Myometrial cell (primary cell): ENCODE measurements at places on chromosomes 4 and X. TPM values are rescaled to one million over a fixed set of nuclear protein-coding genes. Genes with fewer than 3 reads are reported as not detected.

Gene POU3F4
- total RNA-seq: not detected in 2 replicates

Gene ARHGEF38
- total RNA-seq: not detected in 2 replicates

Gene SLC30A9
- 59.7 and 77.3 TPM in 2 replicates for total RNA-seq

Gene PWWP3B
- total RNA-seq: 2.5 and 2.9 TPM in 2 replicates

Gene SPANXN3
- total RNA-seq: not detected in 2 replicates

Gene L1CAM
- total RNA-seq: 13.1 and 19.0 TPM in 2 replicates

Gene ZCCHC18
- under 0.01 and 0.18 TPM in 2 replicates for total RNA-seq

Gene GNPDA2
- 25.4 and 35.6 TPM in 2 replicates for total RNA-seq

Gene FREM3
- total RNA-seq: not detected in 2 replicates

Gene MAP7D2
- total RNA-seq: not detected in 2 replicates

Gene CFP
- total RNA-seq: 0.53 TPM in 1 of 2 replicates, not detected in the other

Gene ARX
- total RNA-seq: not detected in 2 replicates

Gene SLITRK4
- total RNA-seq: not detected in 2 replicates

Gene EDNRA
- total RNA-seq: 0.71 and 0.86 TPM in 2 replicates

Gene CLCN3
- 30.0 and 50.0 TPM in 2 replicates for total RNA-seq

Gene PCSK1N
- 0.53 TPM in 1 of 2 replicates, not detected in the other for total RNA-seq

Gene MAGEB1
- not detected in 2 replicates for total RNA-seq

Gene VSIG1
- total RNA-seq: 0.35 TPM in 1 of 2 replicates, not detected in the other

Gene ADGRG4
- total RNA-seq: not detected in 2 replicates

Gene WAS
- total RNA-seq: 0.58 TPM in 1 of 2 replicates, not detected in the other

Gene XG
- total RNA-seq: 0.71 and 1.2 TPM in 2 replicates

Gene ADAMTS3
- total RNA-seq: 2.1 and 2.3 TPM in 2 replicates

Gene UGT2A2
- not detected in 2 replicates for total RNA-seq

Gene PDE5A
- 45.8 and 60.3 TPM in 2 replicates for total RNA-seq

Gene YY2
- 0.29 and 1.1 TPM in 2 replicates for total RNA-seq

Gene IRAK1
- 80.8 and 96.9 TPM in 2 replicates for total RNA-seq

Gene CYBB
- not detected in 2 replicates for total RNA-seq

Gene PLAC1
- 2.0 and 3.7 TPM in 2 replicates for total RNA-seq

Gene MAGEB10
- not detected in 2 replicates for total RNA-seq

Gene CABS1
- not detected in 2 replicates for total RNA-seq

Gene ETDB
- total RNA-seq: not detected in 2 replicates

Gene STS
- 4.8 and 5.8 TPM in 2 replicates for total RNA-seq

Gene BTC
- not detected in 2 replicates for total RNA-seq

Gene PTPN13
- 25.1 and 31.5 TPM in 2 replicates for total RNA-seq

Gene FABP2
- total RNA-seq: not detected in 2 replicates

Gene CT55
- total RNA-seq: not detected in 2 replicates

Gene PGRMC1
- 167 and 172 TPM in 2 replicates for total RNA-seq

Gene RHOXF1
- total RNA-seq: not detected in 2 replicates

Gene SUPT20HL2
- total RNA-seq: not detected in 2 replicates

Gene SORCS2
- 1.2 TPM in 1 of 2 replicates, not detected in the other for total RNA-seq

Gene TMEM271
- not detected in 2 replicates for total RNA-seq

Gene BMX
- total RNA-seq: not detected in 2 replicates

Gene HSFX3
- total RNA-seq: not detected in 2 replicates

Gene ADH7
- total RNA-seq: not detected in 2 replicates

Gene NAA11
- not detected in 2 replicates for total RNA-seq

Gene RNF128
- 0.18 TPM in 1 of 2 replicates, not detected in the other for total RNA-seq

Gene SHOX
- not detected in 2 replicates for total RNA-seq
